Fibroblast of skin of right quadriceps (primary cell): ENCODE measurements at places on chromosomes 11 and 22.

DNA sequence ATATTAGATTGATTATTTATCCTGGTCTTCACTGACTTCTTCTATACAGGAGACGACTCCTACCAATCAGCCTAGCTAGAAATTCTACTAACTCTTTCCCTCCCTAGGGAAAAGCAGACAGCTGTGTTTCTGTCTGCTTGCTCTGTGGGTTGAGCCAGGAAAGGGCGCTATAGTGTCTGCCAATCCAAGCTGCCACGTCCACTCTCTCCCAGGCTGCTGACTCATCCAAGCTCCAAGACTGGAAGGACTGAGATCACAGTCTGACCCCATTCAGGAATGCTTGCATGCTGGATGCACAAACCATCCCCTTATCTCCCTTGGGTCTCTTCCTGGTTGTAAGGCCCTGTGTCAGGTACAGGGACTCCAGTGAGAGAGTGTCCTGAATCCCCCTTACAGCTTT, 955.6 kb downstream of the OPCML start:
- peak; percentile 93 for DNase-seq

- DNase-seq = no peak
Observed at GRCh38 chr22:48754611-48755058, 1073.0 kb downstream of the BRD1 start.

DNA sequence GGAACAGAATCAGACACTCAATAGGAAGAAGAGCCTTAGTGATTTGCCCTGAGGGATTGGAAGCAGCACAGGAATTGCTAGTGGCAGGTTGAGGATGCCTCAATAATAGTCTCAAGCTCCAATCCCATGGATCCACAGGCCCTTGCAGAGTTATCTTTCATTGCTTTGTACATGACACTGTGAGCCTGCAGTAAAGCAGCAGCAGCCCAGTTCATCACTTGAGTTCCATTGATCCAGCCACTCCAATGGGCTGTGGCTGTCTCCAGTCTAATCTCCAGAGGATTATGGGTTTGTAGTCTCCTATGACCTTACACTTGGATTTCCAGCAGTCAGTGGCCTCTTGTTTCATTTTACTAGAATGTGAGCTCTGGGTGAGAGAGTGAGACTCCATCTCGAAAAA, 45.4 kb downstream of the AAMDC start:
- no peak for DNase-seq

- DNase-seq = no peak
Observed at GRCh38 chr22:27372969-27373670, 428.4 kb downstream of the MN1 start.

- DNase-seq = no peak
Observed at GRCh38 chr22:29979777-29980321, 96.9 kb downstream of the MTMR3 start.

DNA sequence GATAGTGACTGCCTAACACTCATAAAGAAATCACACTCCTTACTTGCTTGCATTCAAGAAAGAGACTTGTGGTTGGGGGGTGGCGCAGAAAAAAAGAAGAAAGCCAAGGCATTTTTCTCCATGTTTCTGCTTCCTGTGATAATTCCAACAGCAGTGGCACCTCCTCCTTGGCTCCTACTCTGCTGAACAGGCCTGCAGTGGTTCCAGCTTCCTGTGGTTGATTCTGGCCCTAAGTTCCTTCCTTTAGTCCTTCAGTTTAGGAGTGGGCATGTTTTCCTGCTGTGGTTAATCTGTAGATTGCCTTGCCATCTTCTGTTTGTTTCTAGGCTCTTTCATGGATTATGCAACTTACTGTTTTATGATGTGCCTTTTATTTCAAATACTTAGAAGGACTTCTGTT, 940.4 kb downstream of the DLG2 start:
- no peak for DNase-seq

DNA sequence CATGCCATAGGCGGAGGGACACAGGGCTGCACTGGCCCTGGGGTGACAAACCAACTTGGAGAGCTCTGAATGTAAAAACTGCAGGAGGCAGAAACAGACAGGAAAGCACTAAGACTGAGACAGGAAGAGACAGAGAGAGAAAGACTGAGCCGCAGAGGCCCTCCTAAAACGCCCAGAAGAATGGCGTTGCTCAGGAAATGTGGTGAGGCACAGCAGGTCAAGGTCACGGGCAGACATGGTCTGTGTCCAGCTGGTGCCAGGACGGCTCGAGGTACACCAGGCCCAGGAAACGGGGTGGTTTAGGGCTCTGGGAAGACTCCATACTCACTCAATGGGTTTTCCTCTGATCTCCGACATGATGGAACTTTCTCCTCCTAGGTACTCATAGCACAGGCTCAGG, 29.1 kb downstream of the MAFF start:
- no peak for DNase-seq

DNA sequence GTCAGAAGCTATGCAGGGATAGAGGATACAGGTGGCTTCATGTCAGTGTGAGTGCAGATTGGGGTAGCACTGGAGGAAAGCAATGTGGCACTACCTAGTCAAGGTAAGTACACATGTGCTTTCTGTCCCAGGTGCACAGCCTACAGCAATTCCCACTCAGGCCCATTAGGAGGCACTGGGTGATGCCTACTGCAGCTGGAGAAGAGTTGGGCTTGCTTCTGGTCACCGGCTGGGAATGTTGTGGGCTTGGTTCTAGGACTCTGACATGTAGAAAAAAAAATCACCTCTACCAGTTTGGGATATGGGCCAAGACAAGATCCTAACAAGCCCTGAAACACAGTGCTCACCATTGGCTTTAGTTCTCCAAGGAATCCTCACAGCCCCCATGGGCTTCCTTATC, 69.7 kb downstream of the TENM4 start:
- DNase-seq = no peak

- no peak for DNase-seq
Observed at GRCh38 chr11:13053255-13053917, 44.3 kb downstream of the RASSF10 start.

DNA sequence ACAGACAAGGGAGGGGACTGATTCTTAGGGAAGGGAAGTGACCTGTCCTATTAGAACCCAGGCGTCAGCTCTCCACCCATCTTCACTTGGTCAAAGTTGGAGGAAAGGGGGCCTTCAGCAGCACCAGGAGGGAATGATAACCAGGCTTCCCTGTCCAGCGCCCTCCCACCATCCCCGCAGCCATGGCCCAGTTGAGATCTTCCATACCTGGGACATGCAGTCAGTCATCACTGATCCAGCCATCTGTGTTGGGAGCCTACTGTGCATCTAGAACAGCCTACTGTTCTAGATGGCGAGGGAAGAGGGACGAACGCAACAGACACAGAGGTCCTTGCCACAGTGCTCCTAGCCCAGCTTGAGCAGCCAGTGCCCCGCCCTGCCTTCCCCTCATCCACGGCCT, 40.6 kb downstream of the PDGFB start:
- DNase-seq = no peak

DNA sequence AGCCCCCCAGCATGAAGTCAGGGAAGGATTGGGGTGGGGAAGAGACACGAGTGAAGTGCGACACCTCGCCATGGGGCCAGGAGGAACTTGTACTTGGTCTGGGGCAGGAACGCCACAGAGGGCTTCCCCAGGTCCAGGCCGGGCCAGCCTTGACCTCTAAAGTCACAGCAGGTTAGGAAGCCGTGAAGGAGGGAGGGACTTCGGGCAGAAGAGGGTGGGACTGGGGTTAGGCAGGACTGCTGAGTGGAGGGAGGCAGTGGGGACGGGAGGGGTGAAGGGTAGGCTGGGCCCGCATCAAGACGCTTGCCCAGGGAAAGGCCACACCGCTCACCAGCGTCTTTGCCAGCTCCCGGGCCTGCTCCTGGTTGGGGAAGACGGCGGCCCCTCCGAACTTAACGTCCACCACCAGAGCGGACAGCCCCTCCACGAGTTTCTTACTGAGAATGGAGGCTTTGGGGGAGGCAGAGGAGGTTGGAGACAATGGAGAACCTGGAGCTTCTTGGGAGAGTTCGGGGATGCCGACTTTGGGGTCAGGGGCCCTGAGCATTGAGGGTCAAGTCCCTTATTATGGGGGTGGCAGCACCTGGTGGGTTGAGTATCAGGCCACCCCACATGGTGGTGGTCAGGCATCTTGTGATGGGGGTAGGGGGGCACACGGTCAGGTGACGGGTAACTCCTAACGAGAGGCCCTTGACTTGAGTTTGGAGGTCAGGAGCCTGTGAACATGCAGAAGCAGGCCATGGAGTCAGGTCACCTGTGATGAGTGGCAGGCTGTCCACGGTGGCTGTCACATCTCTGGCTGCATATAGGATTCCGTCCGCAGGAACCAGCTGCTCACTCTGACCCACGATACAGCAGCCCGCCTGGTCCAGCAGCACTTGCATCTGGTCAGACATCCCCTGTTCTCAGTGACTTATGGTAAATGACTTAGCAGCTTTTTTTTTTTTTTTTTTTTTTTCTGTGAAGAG, 1.7 kb upstream of the SCO2 start:
- no peak for DNase-seq

DNA sequence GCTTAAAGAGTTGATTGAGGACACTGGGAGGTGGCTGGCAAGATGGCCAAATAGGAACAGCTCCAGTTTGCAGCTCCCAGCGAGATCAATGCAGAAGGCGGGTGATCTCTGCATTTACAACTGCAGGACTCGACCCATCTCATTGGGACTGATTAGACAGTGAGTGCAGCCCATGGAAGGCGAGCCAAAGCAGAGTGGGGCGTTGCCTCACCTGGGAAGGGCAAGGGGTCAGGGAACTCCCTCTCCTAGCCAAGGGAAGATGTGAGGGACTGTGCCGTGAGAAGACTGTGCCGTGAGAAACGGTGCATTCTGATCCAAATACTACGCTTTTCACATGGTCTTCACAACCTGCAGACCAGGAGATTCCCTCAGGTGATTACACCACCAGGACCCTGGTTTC, 36.4 kb downstream of the ARHGAP32 start:
- DNase-seq = no peak
